ENCODE measurements at places on chromosomes 2 and 18.

DNA sequence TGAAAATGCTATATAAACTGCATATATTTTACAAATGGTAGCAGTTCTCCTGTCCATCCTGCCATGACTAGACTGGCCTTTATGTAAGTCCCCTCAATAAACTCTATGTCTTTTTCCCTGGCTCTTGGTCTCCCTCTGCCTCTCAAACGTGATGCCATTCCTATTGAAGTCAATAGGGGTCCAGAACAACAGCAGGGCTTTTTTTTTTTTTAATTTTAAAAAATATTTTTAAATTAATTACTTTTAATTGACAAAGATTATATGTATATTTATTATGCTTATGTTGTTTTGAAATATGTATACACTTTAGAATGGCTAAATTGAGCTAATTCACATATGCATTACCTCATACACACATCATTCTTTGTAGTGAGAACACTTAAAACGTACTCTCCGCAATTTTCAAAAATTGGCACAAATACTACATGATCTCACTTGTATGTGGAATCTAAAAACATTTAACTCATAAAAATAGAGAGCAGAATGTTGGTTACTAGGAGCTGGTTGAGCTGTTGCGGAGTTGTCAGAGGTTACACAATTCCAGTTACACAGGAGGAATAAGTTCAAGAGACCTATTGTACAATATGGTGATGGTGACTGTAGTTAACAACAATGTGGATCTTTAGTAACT, 123.1 kb downstream of the LRRTM4 start:
- no peak for DNase-seq

- no peak for DNase-seq
Measured at GRCh38 chr2:105038383-105039061, 653 bp downstream of the MRPS9 start.

GRCh38 chr18:22609642-22610041, 191.9 kb upstream of the CTAGE1 start:
- DNase-seq = no peak

GRCh38 chr2:30522421-30522820, 75.4 kb downstream of the LCLAT1 start:
- no peak for DNase-seq

GRCh38 chr2:127811397-127812321, 688 bp upstream of the WDR33 start:
- no peak for DNase-seq

DNA sequence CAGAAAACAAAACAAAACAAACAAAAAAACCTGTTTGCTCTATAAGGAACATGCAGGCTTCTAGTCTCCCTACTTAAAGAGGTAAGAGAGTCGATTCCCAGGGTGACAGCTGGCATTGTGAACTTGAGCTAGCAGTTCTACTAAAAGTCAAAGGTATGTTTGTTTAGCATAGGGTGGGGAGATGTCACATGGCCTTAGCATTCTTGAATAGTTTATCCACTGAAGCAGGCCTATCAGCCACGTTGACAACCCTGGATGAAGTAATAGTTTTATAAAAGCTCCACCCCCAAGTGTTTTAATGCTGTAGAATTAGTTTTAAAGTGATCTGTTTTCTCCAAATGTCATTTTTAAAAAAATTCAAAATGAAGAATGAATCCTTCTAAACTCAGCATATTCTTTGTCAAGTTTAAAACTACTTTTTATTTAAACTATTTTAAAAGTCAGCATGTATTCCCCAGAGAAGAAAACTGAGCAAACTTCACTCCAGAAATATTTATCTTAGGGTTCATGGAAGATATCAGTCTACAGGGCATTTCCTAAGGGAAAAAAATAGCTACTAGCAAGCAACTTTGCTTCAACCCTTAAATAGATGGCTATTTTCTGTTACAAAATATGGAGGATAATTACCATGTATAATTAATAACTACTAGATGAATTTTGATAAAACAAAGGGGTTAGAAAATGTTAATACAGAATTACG, 1.7 kb downstream of the MYOM1 start:
- no peak for DNase-seq

Data from NCI-H1105 (cell line).